NCI-H1417 (cell line): ENCODE measurements at places on chromosomes 16 and 17.

- no peak for DNase-seq
Observed at GRCh38 chr16:4097826-4098240, 18.4 kb downstream of the ADCY9 start.

DNA sequence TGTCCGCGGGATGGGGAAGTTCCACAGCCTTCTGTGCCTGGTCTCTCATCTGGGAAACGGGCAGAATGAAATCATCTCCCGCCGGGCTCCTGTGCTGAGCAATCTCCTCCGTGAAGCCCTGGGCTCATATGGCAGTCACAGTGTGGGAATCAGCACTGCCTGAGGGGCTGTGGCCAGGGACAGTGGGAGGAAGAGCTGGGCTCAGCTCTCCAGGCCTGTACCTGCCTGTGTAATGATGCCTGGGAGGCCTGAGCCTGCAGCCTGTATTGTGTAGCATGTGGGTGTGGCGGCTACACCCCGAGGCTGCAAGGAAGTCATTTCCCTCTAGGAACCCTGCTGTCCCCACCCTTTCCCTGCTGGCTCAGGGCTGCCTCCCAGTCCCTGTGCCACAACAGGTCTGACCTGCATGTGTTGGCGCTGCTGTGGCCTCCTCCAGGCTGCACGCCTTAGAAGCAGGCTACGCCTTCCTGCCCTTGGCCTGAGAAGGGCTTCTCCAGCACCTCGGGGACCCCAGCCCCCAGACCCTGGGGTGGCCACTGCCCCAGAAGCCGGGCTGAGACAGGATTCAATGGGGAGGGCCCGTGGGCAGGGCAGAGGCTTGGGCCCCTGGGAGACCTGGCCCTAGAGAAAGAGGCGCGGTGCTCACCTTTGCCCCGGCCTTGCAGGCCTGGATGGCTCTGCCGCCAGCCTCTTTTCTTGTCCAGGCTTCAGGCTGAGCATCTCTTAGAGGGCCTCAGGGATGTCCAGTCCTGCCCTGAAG, 2.1 kb downstream of the ITGB4 start:
- DNase-seq: peak; percentile 30

- DNase-seq: no peak
Observed at GRCh38 chr16:424623-425081, 797 bp upstream of the RAB11FIP3 start.

- no peak for DNase-seq
Observed at GRCh38 chr17:11779892-11780291, 181.6 kb downstream of the DNAH9 start.

DNA sequence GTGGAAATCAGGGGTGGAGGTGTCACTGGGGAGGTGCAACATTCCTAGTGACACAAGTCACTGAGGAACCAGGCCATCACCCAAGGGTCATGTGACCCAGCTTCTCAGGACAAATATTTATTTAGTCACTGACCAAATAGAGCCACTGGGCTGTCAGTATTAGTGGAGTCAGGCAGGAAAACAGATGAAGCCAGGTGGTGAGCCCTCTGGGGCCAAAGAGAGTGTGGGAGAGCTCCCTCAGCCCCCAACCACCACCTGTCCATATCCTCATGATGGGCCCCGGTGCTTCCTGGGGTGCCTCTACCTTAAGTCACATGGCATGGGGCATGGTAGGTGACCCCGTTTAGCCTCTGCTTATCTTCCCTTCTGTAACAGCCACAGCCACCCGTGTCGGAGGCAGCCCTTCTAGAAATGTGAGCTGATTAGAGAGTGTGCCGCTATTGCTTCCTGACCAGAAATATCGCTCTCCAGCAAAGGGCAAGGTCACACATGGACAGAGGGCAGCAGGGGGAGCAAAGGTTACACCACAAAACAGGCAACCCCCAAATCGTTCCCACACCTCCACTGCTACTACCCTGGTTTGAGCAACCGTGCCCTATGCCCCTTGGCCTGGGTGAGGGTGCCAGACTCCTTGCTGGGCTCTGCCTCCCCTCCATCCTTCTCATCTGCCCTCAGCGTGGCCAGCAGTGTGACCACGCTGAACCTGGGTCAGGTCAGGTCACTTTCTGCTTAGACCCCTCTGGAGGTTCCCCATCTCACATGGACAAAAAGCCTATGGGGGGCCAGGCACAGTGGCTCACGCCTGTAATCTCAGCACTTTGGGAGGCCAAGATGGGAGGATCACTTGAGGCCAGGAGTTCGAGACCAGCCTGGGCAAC, 8.6 kb upstream of the AKTIP start:
- DNase-seq: no peak

DNA sequence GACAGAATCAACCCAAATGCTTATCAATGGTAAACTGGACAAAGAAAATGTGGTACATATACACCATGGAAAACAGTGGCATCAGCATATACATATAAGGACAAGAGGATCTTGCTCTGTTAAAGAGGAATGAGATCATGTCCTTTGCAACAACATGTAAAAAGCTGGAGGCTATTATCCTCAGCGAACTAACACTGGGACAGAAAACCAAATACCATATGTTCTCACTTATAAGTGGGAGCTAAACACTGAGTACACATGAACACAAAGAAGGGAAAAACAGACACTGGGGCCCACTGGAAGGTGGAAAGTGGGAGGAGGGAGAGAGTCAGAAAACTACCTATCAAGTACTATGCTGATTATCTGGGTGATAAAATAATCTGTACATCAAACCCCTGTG, 447.3 kb upstream of the MAF start:
- DNase-seq: no peak
